Neural crest cell (in vitro differentiated cells): ENCODE measurements at places on chromosomes 12 and 14. TPM values are rescaled to one million over a fixed set of nuclear protein-coding genes. Genes with fewer than 3 reads are reported as not detected.

The SMIM41 gene
- total RNA-seq = not detected in 2 replicates

The TMEM119 gene
- total RNA-seq = 0.72 and 1.0 TPM in 2 replicates

DNA sequence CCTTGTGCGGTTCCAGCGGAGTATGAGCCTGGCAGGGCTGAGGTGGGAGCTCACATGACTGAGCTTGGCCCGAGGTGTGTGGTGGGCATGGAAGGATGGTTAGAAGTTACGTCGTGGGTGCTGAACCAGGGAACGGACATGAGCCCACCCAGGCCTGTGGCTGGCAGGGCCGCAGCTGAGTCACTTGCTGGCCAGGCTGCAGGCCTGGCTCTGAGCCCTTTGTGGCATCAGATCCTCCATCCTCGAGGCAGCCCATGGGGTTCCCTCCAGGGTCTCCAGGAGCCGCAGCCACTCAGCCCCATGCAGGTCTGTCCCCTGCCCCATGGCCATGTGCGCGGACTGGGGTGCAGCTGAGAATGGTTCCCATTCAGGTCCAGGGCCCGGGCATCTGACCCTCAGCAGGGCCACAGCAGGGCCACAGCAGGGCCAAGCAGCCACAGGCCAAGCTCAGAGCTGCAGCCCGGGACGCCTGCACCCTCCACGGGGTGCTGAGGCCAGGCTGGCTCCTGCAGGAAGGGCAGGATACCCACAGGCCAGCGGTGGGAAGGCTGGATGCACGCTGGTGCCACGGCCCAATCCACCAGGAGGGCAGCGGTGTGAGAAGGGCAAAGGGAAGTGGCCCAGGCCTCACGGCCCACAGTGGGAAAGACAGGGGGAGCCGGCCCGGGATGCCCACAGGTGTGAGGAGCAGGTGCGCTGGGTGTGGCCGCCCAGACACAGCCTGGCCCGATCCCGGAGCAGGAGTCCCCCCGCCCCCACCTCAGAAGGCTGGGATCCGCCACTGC, 26.3 kb upstream of the ULK1 start:
- no peak for DNase-seq

DNA sequence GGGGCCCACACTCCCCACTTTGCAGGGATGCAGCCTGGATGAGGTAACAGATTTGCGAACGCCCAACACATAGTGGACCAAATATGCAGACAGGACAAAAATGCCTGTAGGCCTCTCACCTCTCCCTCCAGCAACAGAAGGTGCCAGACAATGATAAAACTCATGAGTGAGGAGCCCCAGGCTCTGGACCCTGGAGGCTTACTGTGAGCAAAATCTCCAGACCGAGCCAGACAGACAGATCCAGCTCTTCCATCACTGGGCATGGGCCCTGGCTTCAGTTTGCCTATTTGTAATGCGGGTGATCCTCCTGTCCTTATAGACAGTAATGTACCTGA, 42.3 kb downstream of the IRF2BPL start:
- DNase-seq = no peak

DNA sequence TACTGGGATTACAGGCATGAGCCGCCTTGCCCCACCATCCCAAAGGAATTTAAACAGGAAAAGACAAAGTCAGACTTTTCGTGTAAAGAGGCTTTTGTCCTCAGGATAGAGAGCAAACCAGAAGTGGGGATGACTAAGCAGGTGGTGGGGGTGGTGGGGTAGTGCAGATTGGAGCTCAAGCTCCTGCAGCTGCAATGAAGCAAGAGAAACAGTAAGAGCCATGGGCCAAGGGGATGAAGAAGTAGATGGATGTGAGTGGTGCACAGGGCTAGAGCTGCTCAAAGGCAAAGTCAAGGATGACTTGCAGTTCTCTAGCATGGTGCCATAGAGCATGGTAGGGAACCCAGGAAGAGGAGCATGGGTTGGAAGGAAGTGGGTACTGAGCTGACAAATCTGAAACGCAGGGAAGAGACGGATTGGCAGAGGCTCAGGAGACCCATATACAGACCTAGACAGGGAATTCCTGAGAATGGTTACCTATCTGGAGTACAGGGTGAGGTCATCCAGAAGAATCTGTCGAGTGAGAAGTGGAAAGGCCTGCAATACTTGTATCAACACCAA, 11.4 kb upstream of the RNF34 start:
- DNase-seq = no peak

- DNase-seq = no peak
Measured at GRCh38 chr12:70828351-70828750, 92.2 kb downstream of the PTPRR start.

DNA sequence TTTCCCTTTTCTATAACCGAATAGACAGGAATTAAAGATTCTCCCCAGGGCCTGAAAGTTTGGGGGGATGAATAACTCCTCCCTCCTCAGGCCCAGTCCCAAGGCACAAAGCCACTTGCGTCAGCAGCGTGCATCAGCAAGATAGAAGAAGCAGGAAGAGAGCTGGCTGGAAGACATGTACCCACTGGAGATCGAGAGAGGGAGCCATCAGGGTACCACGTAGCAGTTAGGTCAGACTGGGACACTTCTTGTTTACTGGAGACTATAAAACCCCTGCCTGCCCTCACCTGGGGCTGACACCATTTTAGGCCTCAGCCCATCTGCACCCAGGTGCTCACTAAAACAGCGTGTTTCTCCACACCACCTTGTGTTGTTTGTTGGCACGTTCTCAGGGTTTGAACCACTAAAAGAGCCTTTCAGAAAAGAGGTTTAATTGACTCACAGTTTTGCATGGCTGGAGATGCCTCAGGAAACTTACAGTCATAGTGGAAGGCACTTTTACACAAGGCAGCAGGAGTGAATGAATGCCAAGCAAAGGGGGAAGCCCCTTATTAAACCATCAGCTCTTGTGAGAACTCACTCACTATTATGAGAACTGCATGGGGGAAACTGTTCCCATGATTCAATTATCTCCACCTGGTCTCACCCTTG, 93.2 kb downstream of the TMTC3 start:
- no peak for DNase-seq

- DNase-seq = no peak
Measured at GRCh38 chr12:131673888-131674257, 37.0 kb upstream of the SFSWAP start.

DNA sequence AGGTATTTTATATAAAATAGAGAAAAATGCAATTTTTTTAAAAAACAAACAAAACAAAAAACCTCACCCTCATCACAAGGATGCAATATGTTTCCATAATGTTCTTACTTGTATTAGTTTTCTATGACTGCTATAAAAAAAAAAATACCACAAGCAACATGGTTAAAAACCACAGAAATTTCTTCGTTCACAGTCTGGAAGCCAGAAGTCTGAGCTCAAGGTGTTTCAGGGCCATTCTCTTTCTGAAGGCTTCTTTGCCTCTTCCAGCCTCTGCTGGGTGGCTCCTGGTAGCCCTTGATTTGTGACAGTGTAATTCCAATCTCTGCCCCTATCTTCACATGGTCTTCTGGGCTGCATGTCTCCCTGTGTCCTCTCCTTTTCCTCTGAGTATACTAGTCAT, 21.5 kb upstream of the SSTR1 start:
- no peak for DNase-seq
